ENCODE measurements at places on chromosomes 2 and 18.

DNA sequence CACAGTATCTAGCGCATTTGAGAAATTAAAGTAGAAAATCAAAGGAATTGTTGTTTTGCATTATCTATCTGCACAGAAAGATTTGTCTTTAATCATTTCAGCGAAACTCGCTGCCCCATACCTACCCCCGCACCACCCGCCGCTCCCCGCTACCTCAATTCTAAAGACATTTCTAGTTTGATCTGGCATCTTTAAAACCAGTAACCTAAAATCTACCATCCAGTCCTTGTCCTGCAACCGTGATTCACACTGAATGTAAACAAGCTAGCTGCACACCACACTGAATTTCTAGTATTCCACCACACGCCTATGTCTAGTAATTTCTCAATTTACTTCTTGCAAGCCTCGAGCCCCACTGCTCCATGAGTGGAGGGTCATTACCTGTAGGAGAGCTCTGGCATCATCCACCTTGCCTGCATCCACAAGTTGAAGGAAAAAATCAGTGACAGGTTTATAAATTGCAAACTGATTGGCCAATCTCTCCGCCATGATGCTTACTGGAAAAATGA lies 60.1 kb downstream of the ABCG8 start:
- ATAC-seq = no peak

DNA sequence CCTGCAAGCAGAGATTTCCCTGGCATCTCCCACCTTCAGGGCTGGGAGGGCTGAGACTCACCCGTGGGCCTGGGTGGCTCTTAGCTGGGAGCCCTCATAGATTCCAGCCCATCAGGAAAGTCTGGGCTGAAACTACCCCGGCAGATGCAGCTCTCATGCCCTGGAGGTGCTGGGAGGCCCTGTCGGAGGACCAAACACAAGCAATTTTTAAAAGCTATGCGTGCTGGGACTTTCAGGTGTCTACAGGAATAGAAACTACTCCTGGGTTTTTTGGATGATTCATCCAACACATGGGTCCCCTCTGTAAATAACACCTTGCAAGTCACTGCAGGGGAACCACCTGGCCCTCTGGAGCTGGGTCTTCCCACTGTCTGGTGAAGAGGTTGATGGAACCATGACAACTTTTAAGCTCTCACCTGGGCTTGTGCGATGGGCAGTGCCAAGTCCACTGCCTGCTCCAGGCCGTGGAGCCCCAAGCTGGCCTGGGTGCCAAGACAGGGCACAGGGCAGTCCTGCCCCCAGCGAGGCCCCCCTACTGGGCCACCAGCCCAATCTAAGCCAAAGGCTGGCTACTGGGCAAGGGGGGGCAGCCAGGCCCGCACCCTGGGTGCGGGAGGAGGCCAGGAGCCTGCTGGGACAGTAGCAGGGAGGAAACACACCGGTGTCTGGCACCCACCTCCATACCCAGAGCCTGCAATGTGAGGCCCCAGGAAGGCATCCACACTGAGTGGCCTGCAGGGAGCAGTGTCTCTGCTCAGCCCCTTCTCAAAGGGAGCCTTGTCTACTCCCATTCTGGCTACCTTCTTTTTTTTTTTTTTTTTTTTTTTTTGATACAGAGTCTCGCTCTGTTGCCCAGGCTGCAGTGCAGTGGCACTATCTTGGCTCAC lies 1.1 kb upstream of the GPR55 start:
- ATAC-seq = peak; percentile 67

DNA sequence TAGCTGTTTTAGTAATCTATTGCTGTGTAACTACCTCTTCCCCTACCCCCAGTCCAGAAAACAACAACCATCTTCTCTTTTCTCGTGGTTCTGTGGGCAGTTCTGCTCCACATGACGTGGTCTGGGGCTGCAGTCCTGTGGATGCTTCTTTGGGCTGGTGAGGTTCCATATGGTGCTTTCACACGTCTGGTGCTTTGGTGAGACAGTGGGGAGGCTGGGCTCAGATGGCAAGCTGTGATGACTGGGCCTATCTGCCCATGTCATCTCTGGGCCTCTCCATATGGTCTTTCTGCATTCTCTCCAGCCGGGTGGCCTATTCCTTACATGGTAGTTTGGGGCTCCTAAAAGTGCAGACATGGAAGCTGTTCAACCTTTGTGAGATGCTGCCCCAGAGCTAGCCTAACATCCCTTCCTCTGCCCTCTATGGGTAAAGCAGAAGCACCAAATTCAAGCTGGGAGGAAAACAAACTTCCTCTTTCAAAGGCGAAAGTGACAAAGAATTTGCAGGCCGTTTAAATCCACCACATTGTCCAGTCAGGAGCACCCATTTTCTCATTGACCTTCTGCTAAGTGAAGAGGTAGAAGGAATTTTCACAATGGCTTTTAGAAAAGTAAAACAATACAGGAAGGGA lies 68.3 kb upstream of the IL1R1 start:
- ATAC-seq = no peak

- no peak for ATAC-seq
These were observed 372.6 kb upstream of the VRK2 start for GRCh38 chr2:57674025-57674424.

DNA sequence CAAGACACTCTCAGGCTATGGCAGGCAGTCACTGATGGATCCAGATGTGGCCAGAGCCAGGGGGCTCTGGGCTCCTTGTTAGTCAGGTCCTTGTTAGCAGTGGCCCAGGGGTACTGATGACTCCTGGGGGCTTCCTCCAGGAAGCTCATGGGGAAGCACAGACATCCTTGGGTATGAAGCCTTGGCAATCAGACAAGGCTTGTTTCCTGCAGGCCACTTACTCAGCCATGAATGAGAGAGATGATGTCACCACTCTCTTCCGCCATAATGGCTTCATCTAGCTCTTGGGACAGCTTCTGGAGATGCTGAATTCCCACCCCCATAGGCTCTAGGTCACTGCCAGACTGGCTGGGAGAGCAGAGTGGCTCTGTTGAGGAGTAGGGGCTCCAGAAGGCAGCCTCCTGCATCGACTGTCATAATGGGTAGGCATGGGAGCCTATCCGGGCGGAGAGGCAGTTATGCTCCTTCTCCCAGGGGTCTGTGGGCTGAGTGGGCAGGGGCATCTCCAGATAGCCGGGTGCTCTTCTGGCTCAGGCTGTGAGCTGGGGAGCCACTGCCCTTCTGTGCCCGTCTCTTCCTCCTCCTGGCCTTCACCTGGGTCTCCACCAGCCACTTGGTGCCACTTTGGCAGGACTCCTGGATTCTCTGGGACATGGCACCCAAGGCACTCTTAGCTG lies 40.2 kb upstream of the BMPR2 start:
- ATAC-seq = no peak

- ATAC-seq = no peak
These were observed 258.8 kb downstream of the GLI2 start for GRCh38 chr2:120994301-120994995.

DNA sequence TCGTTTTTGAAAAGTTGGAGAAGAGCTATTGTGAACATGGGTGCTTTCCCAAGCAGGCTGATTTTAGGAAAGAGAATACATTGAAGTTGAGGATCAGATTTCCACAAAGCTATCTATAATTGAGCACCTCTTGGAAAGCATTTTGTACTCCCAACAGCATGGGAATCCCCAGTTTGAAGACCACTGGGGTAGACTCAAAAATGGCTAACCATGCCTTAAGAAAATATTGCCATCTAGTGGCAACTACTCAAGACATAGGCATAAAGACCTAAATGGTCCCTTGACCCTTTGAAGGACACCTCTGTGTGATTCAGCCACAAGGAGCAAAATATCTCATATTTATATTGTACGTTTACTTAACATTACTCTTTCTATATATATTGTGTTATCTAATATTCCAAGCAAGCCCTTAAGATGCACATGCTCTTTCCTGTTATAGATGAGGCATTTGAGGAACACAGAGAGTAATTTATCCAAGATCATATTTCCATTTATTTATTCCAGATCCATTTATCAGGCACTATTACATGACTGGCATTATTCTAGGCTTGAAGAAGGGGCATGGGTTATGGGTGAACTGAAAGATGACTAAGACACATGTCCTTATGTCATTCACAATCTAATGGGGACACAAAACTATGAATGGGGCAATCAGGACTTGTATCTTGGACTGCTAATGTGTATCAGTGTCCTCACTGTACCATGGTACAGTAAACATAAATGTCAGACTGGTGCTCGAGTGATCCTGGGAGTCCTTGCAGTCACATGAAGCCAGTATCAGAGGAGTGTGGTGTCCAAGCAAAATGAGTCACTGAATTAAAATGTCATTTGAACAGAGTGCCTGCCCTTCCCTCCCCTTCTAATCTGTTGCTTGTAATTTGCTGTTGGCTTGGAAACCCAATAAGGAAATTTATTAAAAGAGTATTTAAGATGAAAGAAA lies 121.0 kb upstream of the XPO1 start:
- ATAC-seq = peak; percentile 84

DNA sequence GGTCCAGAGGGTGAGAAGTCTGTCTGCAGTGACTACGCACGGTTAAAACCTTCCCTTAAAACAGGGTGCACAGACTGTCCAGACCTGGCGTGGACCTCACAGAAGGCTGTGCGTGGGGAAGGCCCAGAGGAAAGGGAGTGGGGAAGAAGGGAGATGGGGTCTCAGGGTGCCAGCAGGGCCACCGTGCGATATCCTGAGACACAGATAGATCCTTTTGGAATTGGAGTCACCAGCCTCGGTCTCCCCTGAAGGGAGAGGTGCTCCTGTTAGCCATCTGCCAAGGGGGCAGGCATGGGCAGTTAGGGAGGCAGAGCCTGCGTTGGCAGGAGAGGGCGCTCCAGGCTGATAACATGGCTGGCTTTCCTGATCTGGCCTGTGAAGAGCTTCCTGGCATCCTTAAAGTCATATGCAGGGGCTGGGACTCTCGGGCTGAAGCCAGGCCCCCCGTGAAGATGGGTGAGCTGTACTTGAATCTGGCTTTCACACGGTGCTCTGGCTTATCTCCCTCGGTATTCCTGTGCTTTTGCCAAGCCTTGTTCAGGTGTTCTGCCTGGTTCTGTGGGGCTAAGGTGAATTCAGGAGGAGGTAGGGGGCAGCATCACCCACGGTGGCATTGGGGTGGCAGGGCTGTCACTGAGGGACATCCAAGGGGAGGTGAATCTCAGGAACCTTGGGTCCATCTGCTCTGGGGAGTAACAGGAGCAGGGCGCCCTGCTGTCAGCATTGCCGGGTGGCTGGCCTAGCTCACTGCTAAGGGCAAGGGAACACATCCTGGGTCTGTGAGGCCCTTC lies 107.2 kb upstream of the SMAD2 start:
- peak; percentile 75 for ATAC-seq

GRCh38 chr2:168189835-168190569 lies 57.4 kb downstream of the STK39 start:
- ATAC-seq = peak; percentile 74

GRCh38 chr2:222239091-222239490 lies 59.7 kb downstream of the PAX3 start:
- ATAC-seq = no peak

- no peak for ATAC-seq
These were observed 249.8 kb downstream of the ANAPC1 start for GRCh38 chr2:111634050-111634794.

DNA sequence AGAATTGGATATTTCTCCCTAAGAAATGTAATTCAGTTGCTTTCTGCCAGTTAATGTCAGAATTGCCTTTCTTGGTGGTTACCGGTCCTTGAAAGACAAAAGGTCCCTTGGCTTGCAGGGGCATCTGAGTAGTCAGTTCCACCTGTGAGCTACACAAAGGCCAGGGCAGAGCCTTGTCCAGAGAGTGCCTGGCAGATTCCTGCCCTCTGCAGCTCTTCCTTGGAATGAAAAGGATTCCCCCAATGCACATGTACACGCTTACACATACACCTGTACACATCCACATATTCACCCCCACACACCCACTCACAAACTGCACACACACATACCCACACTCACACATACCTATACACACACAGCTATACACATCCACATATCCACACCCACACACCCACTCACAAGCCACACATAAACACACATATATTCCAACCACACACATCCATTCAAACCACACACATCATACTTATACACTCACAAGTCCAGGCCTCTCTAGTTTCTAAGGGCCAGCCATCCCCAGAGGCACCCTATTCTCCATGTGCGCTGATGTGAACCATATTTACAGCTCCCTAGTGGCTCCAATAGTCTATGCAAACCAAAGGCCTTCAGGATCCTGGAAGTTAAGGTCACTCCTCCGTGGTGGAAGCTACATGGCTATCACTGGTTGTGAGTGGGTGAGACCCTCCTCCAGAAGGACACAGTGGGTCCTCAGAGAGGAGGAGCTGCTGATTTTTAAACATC lies 9.6 kb downstream of the CYRIA start:
- no peak for ATAC-seq

- ATAC-seq = no peak
These were observed 204.5 kb upstream of the SPRED2 start for GRCh38 chr2:65636813-65637483.

DNA sequence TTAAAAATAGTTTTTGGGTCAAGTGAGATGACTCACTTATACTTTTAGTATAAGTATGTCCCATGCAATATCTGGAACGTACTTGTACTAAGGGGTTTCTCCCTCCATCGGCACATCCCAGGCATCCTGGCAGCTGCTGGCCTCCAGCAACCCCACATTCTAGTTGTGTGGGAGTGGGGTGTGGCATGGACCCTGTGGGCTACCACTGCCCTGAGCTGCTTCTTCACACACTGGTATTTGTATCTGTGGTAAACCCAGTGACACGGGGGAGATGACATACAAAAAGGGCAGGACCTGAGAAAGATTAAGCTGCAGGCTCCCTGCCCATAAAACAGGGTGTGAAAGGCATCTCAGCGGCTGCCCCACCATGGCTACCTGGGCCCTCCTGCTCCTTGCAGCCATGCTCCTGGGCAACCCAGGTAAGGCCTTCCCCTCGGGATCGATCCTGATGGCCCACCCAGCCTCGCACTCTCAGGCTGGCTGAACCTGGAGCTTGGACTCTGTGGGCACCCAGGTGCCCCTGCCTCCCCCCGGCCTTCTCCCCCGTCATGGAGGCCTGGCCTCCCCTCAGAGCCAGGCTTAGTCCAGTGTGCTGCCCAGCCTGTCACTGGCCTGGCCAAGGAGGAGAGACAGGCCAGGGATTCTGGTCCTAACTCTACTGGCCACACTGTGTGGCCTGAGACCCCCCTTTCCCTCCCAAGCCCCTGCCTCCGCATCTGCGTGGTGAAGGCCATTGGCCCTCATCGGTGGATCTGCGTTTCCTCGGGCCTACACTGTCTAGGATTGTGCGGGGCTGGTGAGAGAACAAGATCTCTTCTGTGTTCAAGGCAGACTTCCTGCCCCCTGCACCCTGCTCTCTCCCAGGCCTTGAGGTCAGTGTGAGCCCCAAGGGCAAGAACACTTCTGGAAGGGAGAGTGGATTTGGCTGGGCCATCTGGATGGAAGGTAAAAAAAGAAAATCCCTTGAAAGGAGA lies at the start of gene GNLY:
TSS of gene GNLY (plus strand) at position 307 of the 974 bp plus-strand sequence. CDS start at position 368, 61 bp downstream.
- no peak for ATAC-seq

GRCh38 chr2:24021122-24021998 lies 11.5 kb downstream of the MFSD2B start:
- peak; percentile 71 for ATAC-seq

GRCh38 chr2:38467768-38468455 lies 90.8 kb upstream of the ATL2 start:
- no peak for ATAC-seq

GRCh38 chr2:162591403-162592083 lies 247.0 kb downstream of the KCNH7 start:
- ATAC-seq = no peak

Data from SK-N-SH treated with all-trans-retinoic acid at 6 μM for 48 hours (cell line).